SK-N-SH (cell line): ENCODE measurements at places on chromosomes 5 and 9.

DNA sequence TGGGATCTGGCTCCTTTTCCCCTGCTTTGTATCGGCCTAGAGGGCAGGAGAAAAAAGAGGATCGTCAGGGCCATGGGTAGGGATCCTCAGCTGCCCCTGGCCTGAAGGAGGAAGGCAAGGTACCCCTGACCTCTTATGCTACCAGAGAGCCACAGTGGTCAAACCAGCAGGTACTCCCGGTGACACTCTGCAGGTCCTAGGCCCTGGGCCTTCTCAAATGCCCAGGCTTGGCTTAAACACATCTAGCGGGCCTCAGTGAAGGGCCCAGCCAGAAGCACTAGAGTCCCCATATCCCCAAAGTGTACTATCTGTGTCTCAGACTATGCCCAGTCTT, 3.5 kb downstream of the IRF1 start:
- no peak for DNase-seq

DNA sequence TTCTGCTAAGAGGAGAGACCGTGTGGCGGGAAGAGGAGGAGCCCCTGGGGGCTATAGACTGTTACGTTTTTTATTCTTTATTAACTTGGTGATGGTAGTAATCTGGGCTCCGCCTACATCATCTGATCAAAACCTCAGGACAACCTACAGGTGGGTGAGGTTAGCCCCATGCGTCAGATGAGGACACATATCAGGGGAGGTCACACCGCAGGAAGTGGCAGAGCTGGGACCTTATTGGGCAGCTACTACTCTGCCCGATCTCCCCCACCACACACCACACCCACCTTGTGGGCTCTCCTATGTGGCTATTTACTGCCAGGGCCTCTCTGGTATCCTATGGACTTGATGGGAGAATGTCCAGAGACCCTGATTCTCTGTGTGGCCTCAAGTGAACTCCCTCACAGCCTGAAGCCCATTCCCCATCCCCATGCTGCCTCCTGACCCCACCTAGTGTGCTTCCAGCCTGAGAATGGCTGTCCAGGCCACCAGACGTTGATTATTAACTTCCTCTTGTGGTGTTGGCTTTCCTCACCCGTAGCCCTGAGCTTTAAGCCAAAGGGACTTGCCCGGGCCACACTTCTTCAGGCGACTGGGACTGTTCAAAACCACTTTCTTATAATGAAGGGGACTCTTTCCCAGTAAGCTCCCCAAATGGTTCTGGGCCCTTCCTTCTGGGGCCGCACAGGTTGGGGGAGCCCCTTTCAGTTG, 8.2 kb downstream of the UNC5A start:
- no peak for DNase-seq

DNA sequence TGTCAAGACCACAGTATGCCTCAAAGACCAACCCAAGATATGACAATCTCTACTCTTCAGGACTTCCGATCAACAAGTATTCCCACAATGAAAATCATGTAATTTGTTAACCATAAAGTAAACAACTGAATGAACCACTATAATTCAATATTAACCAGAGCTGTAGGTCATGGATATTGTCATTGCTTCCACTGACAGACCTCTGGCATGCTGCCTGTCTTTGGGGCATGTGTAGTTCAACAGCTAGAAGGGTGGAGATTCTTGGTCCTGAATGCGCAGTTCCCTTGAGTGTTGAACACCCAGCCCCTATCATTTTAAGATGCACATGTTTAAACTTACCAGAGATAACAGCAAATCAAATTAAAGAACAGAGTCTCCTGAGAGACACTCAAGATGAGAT, 283.0 kb downstream of the CEMIP2 start:
- no peak for DNase-seq

- DNase-seq: peak; percentile 80
Measured at GRCh38 chr5:76175051-76175666, 92.0 kb downstream of the SV2C start.

- DNase-seq: no peak
Measured at GRCh38 chr5:153350175-153350883, 140.1 kb upstream of the GRIA1 start.

DNA sequence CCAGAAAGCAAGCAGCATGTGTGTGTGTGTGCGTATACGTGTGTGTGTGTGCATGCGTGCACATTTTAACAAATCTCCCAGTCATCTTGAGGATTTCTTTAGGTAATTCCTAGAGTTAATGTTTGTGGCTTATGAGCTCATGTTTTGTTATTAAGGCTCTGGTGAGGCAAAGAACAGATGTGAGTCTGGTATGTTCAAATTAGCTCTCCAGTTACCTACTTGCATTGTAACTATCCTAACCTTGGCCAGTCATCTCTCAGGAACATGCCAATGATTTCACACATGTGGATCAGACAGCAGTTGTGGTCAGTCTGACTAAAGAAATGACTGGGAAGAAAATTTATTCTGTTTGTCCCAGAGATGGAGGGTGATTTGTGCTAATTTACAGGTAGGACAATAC, 163.1 kb downstream of the IZUMO3 start:
- no peak for DNase-seq
